ENCODE measurements at places on chromosomes 16 and 17. TPM values are rescaled to one million over a fixed set of nuclear protein-coding genes. Genes with fewer than 3 reads are reported as not detected.

Gene DOC2B
- total RNA-seq: not detected

Gene GLP2R
- total RNA-seq: 0.09 TPM

GRCh38 chr16:62077998-62078397 lies 41.8 kb upstream of the CDH8 start:
- H3K36me3 ChIP-seq: no peaks in the 10 kb centered on the region
- H3K4me1 ChIP-seq: no peaks in the 10 kb centered on the region
- H3K27ac ChIP-seq: no peak overlapping the region
- peaks cover 89% of the 10 kb centered on the region for H3K27me3 ChIP-seq
- peak; percentile 18 for DNase-seq

Gene G6PC3
- 89.4 TPM for total RNA-seq

Measured in MCF 10A (cell line).